Stimulated activated CD8-positive, alpha-beta memory T cell treated with anti-CD3 and anti-CD28 coated beads, Interleukin-7, amount 100 ng/mL, for 4 hours (primary cell): ENCODE measurements at places on chromosomes 7 and 10.

- no peak for DNase-seq
These were observed 34.3 kb upstream of the ICA1 start for GRCh38 chr7:8296362-8296659.

DNA sequence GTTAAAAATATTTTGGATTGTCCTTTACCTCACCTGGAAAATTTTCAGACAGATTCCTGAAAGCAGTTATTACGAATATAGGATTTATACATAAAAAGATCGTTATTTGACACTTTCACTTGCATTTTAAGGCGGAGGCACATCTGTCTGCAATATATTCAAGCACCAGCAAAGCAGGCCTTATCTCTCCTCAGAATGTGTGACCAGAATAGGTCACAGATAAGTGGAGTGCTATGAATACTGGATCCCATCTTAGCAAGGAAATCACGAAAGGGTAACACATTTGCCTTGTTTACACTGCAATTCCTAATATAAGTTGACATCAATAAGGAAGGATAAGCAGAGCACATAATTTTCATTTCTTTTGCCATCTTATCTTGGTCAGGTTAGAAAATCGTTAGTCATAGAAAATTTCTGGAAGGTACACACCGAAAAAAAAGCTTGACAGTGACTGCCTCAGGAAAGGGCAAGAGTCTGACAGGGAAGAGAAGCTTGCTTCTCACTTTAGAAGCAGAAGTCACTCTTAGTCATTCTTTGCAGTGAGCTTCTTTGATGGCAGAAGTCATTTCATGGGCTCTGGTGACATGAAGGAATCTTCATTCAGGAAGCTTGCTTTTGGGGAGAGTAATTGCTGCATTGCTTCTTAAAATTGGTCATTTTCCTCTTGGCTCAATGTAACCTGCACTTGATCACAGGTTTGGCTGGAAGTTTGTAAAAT lies 98.1 kb upstream of the STK17A start:
- DNase-seq, result no peak

DNA sequence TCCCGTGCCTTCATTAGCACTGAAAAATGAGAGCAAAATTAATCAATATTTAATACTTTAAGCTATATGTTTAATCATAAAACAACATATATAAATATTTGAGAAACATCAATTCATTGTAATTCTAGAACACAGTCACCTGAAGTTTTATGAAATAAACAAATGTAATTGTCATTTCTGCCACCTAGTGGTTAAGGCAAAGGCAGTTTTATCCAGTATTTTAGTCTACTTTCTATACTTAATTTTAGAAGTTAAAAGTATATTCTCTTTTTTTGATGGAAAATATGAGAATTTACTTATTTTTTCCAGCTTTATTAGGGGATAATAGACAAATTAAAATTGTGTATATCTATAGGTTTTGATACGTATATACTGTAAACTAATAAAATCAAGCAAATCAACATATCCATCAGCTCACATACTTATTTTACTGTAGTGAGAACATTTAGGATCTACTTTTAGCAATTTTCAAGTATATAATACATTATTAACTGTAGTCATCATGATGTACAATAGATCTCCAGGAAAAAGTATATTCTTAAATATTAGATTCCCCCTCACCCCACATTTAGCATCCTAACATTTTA lies 16.9 kb downstream of the PCGF6 start:
- DNase-seq, result no peak

DNA sequence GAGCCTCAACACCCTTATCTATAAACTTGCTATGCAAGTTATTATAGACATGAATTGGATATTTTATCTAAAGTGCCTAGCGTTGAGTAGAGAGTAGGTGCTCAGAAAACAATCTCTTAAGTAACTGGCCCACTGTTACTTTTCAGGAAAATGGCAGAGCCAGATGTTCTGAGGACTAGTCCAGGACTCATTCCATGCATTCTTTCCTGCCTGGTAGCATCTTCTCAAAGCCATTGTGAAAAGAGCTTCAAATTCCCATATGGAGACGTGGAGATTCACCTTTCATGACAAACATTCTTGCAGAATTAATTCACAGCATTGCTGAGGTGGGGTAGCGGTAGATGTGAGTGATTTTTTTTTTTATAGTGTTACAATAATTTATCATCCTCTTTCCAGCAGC lies 35.9 kb upstream of the ITPRID1 start:
- no peak for DNase-seq

DNA sequence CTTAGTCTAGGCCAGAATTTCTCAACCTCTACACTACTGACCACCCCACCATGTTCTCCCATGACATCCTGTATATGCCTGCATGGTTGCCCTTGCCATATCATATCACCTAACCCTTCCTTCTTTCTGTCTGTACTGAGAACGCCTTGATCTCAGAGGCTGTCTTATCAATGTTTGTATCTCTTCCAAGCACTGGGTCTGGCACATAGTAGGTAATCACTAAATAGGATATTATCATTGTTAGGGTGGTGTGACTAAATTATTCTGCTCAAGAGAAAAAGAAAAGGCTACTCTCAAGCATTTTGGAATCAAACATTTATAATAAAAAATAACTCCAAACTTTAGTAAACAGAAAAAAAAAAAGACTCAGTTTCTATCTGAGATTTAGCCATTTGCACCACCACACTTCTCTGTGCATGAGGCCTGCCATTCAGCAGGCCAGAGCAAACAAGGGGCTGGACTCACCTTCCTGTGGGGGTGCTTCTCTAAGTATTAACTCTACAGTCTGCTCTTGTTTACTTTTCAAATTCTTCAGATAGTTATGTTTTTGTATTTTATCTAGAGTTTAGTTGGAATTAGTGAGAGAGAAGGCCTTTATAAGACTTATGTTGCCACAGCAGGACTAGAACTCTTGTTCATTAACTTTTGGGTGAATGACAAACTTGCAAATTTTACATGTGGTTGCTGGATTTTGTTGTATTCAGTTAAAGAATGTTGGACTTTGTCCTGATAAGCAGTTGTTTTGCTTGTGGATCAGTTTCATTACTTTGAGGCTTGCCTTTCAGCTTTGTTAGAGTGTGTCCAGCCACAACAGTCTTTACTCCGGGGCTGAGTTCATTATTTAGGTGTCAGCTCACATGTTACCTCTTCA lies 5.4 kb downstream of the AGBL3 start:
- no peak for DNase-seq

- DNase-seq, result peak; percentile 44
These were observed 42.8 kb upstream of the RNF216 start for GRCh38 chr7:5824297-5824610.

DNA sequence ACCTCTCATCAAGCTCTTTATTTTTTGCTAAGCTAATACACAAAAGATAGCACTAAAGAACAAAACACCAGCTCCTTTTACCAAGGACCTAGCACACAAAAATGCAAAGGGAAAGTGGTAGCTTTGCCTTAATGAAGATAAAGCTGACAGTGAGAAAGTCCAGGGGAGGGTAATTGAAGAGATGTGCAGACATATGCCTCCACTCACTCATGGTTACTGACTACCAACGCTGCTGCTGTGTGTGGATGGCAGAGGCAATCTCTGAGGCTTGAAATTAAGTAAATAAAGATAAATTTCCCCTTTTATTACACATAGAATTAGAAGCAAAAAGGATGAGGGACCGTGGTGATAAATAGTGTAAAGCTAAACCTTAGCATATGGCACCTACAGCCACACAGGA lies 87.0 kb downstream of the HGF start:
- no peak for DNase-seq

DNA sequence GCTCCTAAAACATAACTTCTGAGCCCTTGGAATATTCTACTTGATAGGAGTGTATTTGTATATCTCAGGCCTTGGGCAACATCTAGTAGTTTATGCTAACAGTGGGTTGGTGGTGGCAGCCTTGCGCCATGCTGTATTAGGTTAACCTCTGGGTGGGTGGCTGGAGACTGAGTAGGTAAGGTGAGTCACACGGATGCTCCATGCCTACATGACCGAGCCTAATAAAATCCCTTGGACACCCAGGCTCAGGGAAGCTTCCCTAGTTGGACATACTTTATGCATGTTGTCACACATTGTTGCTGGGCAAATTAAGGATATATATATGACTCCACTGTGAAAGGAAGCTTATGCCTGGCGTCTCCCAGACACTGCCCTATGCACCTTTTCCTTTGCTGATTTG lies 6.0 kb upstream of the DAGLB start:
- DNase-seq, result no peak

DNA sequence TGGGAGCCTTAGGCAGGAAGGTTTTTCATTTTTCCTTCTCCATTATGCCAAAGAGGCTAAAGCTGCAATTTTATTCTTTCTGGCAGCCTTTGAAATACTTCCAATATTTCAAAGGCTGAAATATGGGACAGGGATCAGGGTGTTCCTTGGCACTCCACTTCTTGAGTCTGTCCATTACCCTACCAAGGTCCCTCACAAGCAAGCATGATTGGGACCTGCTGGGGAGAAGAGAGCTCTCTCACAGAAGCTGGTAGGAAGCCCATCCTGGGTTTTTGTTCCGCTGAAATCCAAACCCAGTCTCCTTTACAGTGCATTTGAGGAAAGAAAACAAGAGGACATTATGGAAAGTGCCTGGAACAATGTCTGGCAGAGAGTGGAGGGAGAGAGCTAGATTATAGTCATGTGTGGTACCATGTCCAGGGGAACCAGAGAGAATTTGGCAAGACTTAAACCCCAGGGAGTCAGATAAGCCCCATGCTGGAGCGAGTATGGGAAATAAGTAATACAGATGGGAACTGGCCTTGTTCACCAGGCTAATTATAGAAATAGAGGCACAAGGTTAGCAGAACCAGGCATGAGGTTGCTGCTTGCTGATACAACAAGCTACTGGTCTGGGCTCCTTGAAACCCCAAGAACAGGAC lies 104.7 kb downstream of the LSM5 start:
- no peak for DNase-seq

DNA sequence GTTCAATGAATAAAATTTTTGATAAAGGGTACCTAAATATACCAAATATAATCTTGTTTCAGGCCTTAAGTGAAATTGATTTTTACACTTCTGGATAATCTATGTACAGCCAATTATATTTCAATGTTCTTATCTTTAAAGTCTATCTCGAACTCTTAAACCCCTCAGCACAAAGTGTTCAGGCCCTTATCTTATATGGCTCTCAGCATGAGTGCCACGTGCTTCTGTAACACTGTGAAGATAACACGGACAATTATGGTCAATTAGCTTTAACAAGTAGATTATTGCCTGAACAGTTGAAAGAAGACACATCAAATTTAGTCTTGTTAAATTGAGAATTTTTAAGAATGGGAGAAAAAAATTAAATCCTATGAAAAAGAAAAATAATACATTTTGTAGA lies 40.4 kb upstream of the DMTF1 start:
- no peak for DNase-seq

- no peak for DNase-seq
These were observed 75.4 kb downstream of the PLXNA4 start for GRCh38 chr7:132500727-132501440.

GRCh38 chr10:78898341-78899097 lies 170.2 kb upstream of the ZMIZ1 start:
- DNase-seq, result no peak

DNA sequence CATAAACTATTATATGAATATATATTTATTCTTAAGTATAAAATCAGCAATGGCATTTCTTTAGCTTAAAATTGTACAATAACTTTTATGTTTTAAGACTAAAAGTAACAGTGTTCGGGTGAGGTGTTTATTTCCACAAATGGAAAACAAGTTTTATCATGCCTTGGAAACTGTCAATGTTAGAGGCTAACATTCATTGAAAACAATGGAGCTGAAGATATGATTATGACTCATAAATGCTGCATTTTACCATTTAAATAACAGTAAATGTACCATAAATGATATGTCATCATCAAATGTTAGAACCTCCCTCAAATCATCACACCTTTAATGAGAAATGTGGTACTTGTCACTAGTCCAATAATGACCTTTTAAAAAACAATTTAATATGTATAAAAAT lies 897.3 kb downstream of the PCDH15 start:
- DNase-seq, result no peak

DNA sequence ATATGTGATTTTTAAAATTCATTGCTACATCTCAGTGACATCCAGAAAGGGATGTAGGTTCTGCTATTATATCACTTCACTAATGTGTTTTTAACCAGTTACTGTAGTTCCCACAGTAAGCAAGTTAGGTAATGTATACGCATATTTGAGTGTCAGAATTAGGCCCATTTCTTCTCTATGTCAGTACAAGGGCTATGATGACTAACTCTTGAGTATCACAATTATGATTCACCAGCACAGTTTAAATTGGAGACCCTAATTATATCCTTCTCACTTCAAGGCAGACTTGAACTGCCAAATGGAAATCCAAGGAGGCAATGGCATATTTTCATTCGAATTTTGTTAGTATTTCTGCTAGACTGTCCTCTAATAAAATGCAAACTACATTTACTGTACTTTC lies 23.6 kb downstream of the BZW2 start:
- DNase-seq, result no peak

DNA sequence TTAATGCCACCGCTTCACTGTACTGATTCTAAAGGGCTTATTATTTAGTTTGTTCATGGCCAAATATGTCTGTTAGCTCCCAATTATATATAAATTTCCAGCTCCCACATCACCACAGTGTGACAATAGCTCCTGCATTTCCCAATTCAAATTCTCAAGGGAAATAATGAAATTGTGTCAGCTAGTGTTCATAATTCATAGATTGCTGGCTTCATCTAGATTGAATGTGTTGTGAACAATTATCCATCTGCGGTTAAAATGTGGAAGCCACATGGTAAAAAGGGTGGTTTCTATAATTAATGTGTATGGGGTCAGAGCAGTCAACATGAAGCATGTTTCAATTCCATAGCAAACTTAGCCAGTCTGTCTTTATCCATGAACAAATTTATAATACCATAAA lies 154.3 kb downstream of the SEMA3E start:
- no peak for DNase-seq

DNA sequence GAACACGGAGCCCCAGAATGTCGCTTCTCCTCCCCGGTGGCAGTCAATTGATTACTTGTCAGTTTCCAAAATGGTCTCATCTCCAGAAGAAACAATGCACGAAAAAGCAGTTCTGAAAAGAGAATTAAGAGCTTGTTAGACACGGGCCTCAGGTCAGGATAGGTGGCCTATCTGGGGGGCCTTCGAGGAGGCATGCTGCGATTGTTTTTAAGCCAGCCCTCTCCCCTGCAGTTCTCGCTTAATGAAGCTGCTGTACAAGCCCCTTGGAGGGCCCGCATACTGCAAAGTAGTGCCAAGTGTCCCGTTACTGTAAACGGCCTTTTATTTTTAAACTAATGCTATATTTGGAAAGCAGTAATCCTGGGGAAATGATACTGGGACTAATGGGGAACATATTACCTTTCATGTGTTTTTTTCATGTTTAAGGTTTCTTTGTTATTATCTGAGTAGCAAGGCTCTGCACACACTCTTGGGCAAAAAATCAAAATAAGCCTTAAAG lies 114.8 kb upstream of the TCF7L2 start:
- no peak for DNase-seq

GRCh38 chr10:131729361-131729760 lies 171.4 kb upstream of the PPP2R2D start:
- no peak for DNase-seq
